Skeletal muscle cell (primary cell): ENCODE measurements at places on chromosomes 12 and 14.

DNA sequence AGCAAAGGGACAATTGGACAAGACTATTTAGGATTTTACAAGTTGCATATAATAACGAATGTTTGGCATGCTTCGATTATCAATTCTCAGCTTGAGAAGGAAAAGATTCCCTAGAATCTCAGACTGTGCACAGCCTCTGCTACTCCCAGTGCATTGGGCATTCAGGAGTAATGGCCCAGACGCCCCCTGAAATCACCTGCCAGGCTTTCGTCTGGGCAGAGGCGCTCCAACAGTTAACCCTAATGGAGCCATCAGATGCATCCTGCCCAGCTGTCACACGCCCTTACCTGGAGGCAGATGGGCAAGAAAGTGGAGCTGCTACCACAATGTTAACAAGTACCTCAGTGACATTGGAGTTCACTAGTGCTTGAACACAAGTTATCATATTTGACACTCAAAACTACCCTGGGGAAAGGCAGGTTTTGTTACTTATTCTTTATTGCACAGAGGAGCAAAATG is 927 bp upstream of the LRP6 start:
- no peak for DNase-seq

DNA sequence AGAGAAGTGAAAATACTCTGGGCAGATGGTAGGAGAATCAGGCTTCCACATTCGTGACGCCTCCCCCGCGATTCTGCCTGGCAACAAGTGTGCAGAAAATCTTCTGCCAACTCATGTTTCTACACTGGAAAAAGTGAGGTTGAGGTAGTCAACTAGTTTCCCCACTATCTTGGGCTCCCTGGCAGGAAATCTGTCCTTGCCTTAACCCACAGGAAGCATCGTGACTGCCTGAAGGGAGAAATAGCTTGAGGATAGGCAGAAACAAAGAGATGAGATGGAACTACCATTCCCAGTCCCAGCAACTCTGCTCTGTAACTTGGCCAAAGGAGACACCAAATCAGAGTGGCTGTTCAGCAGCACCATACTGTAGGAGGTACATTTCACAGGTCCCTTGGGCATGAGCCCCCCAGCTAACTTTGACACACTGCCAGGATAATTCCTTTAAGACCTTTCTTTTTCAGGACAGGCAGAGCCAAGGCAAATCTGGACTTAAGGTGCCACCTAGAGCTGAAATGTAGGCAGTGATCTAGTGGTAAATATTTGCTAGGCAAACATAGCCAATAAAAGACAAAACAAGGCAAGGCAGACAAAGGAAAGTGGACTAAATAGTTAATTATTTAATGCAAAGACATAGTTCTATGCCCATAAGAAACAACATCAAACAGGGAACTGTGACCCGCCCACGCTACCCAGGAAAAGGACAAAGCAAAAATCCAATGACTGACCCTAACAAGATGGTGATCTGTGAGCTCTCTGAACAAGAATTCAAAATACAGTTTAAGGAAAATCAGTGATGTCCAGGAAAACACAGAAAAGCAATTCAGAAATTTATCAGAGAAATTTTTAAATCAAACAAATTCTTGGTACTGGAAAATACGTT is 205.1 kb downstream of the PTPRO start:
- DNase-seq: no peak

- peak; percentile 94 for DNase-seq
These were observed 363.8 kb downstream of the NAV3 start for GRCh38 chr12:78194448-78194847.

GRCh38 chr12:128789356-128789929 is 34.3 kb downstream of the SLC15A4 start:
- no peak for DNase-seq

DNA sequence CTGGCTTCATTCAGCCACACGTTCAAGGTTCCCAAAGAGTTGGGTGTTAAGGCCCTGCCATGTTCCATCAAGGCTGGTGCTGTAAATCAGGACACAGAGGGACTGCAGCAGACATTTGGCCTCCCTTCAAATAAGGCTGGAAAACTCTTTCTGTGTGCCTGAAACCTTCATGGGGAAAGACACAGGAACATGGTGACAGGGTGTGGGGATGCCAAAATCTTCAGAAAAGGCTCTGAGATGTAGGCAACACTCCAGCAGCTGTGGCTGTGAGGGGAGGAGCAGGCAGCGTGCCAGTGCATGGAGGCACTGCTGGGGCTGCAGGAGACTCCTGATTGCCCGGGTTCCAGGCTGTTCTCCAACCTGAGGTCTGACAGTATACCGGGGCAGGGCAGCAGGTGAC is 15.0 kb downstream of the POMT2 start:
- no peak for DNase-seq

- peak; percentile 25 for DNase-seq
These were observed 23.3 kb upstream of the CCER1 start for GRCh38 chr12:90978117-90978770.

DNA sequence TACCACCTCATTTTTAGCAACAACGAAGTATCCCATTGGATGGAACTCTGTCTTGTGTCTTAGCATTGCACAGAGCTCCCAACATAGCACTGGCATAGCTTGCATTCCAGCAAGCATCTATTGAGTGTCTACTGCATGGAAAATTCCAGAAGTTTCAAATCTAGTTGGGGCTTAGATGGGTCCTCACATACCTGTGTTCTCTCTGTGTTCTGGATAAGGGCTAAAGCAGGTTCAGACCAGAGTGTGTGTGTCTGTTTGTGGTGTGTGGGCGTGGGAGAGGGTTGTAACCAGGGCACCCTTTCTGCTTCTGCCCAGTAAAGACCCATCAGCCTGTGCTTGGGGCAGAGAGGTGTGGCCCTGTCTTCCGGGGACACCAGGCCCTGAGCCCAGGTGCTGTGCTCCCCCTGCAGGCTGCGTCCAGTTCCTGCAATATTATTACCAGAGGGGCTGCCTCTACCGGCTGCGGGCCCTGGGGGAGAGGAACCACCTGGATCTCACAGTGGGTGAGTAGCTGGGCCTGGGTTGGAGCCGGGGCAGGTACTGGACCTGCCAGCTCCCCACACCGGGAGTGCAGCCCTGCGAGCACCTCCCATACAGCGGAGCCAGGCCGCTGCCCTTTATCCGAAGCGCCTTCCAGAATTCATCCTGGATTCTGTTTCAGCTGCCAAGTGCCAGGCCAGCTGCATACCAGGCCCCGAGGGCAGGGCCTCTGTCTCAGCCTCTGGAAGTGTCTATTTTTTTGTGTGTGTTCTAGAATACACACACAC is 20.3 kb downstream of the RHOF start:
- no peak for DNase-seq

- DNase-seq: peak; percentile 12
These were observed 29.0 kb upstream of the MAX start for GRCh38 chr14:65131301-65131701.
